ENCODE measurements at places on chromosomes 11 and 22.

DNA sequence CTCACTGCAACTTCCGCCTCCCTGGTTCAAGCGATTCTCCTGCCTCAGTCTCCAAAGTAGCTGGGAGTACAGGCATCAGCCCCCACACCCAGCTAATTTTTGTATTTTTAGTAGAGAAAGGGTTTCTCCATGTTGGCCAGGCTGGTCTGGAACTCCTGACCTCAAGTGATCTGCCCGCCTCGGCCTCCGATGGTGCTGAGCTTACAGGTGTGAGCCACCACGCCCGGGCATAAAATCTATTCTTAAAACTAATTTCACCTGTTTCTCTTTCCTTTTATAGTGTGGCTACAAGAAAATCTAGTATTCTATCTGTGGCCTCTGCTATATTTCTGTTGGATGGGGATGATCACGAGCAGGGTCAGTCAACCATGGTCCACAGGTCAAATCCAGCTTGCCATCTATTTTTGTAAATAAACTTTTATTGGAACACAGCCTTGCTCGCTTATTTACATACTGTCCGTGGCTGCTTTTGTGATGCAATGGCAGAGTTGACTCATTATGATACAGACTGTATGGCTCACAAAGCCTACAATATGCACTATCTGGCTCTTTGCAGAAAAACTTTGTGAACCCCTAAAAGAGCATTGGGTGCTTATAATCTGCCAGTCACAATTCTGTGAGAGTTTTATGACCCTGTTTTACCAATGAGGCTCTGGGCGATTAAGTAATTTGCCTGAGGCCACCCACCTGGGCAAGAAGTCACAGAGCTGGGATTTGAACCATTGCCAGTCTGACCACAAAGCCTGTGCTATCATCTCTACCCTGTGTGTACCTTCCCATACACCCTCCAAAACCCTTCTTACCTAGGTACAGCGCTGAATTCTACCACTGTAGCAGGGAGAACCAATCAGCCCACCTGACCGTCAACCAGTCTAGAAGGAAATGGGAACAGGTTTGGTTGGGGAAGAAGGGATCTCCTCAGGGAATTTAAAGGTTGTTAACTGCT lies 28.3 kb downstream of the SLC1A2 start:
- peak; percentile 53 for DNase-seq

DNA sequence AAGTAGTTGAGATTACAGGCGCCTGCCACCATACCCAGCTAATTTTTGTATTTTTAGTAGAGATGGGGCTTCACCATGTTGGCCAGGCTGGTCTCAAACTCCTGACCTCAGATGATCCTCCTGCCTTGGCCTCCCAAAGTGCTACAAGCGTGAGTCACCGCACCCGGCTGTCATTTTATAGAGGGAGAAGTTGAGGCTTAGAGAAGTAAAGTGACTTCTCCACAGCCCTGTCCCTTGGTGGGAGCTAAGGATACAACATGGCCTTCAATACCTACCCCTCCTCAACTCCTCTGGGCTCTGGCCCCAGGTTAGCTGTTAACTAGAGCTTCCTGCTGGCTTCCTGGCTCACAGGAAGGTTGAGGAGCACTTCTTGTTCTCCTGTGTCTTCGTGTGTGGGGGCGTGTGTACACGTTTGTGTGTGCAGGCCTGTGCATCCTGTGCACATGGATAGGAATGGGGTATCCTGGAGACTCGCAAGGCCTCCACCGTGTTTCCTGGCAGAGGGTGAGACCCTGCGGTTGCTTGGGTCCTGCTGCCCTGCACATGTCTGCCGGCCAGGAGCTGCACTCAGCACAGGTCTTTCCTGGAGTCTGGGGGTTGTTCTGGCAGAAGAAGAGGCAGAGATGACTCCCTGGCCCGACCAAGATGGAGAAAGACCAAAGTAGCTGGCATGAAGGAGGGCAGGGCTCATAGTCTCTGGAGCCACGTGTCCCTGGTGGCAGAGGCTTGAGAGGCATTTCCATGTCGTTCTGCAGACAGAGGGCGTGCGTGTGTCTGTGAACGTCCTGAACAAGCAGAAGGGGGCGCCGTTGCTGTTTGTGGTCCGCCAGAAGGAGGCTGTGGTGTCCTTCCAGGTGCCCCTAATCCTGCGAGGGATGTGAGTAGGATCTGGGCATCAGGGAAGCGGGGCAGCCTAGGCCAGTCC lies 2.4 kb downstream of the SIDT2 start:
- no peak for DNase-seq

DNA sequence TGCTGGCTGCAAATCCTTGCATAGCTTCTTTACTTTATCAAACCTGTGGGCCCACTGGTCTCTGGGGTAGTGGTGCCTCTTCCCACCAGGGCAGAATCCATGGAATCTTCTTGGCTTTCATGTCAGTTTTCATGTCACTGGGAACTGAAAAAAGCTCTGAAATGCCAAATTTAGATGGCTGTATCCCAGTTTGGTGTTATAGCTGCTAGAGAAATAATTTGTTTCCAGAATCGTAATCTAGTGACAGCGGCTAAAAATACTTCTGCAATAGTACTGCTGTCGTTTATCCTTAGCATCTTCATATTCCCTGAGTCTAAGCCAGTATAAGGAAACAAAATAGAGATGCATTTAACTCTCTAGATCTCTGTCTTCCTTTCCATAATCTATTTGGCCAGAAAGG lies 983.4 kb upstream of the FAT3 start:
- DNase-seq, result no peak

DNA sequence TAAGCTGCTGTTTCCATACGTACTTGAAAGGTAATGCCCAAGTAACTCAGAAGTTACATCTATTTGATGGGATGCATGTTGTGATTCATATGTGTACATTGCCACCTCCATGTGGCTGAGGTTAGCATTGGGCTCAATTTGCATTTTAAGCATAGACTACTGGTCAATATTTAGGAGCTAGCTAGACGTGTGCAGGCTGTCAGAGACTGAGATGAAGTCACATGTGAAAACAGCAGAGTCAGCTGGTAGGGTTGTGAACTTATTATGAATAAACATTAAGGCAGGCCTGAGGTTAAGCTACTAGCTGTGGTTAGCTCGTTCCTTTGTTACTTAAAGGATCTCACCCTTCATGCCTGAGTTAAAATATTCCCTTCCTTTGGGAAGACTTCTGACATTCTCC lies 114.5 kb upstream of the MTNR1B start:
- DNase-seq, result no peak

GRCh38 chr11:4890279-4890678 lies 8.6 kb downstream of the OR51T1 start:
- no peak for DNase-seq

DNA sequence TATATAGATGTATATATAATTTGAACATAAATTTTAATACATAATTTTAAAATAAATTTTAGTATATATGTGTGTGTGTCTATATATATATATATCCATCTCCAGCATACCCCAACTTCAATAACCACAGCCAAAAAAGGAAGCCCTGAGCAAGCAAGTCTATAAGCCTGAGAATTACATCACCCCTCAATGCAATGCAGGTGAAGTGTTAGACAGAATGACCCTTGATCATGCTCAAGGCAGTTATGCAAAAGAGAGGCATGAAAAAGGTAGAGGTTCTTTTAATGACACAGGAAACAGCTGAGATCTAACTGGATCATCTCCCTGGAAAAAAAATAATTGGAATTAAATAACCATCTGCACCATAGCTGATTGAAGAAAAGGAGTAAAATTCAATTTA lies 557.9 kb upstream of the ANO5 start:
- no peak for DNase-seq

GRCh38 chr22:35172442-35172841 lies 84.9 kb upstream of the HMGXB4 start:
- DNase-seq, result peak; percentile 32

- DNase-seq, result no peak
Measured at GRCh38 chr11:34501949-34502348, 11.6 kb downstream of the ELF5 start.

DNA sequence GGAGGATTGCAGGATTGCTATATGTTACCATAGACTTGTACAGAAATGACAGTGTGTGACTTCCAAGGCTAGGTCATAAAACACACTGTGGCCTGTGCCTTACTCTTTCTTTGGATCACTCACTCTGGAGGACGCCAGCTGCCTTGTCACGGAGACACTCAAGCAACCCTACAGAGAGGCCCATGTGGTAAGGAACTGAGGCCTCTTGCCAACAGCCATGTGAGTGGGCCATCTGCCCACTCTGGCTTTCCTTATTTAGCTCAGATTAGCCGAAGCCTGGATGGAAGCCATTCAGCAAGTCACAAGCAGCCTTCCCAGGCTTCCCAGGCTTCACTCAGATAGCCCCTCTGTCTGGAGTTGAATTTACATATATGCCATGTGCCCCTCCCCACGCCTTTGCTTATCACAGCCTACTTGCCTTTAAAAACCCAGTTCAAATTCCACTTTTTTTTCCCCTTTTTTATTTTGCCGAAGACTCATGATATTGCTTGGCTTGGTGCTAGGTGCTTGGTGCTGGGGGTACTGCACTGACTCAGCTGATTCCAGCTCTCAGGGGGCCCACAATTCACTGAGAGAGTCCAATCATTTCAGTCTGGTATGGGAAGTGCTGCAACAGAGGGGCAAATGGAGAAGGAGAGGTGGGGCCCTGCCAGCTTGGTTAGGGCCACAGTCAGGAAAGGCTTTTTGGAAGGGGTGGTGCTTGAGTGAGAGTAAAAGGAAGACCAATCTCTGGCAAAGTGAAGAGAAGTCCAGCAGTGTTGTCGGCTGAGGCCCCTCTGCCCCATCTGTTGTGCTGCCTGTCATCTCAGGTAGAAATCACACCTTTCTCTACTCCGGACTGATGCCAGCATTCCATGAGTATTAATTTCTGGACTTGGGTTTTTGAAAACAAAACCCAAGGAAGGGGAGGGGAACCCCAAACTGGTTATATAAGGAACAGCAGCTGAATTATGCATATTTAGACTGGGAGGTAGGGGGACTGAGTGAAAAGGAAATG lies 14.5 kb upstream of the P4HA3 start:
- no peak for DNase-seq

GRCh38 chr11:27390318-27391295 lies 27.6 kb upstream of the CCDC34 start:
- DNase-seq, result no peak

DNA sequence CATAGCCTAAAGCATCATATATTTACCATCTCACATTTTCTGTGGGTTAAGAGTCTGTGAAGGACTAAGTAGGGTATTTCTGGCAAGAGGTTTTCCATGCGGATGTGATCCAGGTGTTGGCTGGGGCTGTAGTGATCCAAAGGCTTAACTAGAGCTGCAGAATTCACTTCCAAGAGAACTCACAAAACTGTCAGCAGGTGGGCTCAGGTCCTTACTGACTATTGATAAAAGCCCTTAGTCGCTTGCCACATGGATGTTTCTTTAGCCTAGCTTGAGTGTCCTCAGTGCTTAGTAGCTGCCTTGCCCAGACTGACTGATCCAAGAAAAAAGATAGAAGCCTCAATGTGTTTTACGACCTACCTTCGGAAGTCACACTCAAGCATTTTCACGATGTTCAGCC lies 250.8 kb downstream of the CNTN5 start:
- no peak for DNase-seq

DNA sequence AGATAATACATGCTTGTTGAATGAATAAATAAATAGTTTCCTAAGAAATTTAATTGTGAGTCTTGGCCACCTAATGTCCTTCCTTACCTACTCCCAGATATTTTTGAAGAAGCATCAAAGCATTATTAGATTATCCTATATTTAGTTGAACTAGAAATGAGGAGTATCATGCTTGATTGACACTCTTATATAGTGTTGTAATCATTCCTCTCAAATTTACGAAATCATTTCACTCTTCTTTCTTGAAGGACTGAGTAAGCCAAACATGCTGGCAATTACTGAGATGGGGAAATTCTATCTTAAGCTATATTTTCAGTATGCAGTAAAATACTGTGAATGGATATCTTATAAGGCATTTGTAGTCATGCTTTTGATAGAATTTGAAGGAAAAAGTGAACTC lies 189.0 kb downstream of the LUZP2 start:
- no peak for DNase-seq

- DNase-seq, result no peak
Measured at GRCh38 chr22:35440129-35440528, 40.2 kb downstream of the MCM5 start.

DNA sequence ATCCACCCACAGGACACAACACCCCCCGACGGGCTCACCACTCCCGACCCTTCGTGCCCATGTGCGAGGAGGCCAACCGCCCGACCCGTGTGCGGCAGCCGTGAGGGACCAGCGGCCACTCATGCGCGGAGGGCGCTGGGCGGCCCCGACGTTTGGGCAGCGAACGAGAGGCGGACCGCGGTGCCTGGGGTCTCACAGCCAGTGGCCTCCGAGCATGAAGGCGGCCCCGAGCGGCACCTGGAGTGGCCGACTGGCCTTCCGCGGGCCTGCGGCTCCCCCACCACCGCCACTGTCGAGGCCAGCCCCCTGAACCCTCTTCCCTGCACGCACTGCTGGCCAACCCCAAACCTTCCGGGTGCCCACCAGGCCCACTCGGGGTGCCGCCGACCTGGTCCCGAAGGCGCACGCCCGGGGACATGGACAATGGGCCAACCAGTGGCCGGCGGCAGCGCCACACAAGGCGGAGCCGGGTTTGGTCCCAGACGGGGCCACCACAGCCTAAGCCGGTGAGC lies 4274.9 kb upstream of the OR11H1 start:
- DNase-seq, result no peak

- DNase-seq, result no peak
Measured at GRCh38 chr22:39300186-39300830, 19.1 kb downstream of the RPL3 start.

GRCh38 chr11:112871909-112872500 lies 89.2 kb upstream of the NCAM1 start:
- DNase-seq, result no peak

GRCh38 chr11:128310676-128311445 lies 276.5 kb downstream of the ETS1 start:
- DNase-seq, result no peak

DNA sequence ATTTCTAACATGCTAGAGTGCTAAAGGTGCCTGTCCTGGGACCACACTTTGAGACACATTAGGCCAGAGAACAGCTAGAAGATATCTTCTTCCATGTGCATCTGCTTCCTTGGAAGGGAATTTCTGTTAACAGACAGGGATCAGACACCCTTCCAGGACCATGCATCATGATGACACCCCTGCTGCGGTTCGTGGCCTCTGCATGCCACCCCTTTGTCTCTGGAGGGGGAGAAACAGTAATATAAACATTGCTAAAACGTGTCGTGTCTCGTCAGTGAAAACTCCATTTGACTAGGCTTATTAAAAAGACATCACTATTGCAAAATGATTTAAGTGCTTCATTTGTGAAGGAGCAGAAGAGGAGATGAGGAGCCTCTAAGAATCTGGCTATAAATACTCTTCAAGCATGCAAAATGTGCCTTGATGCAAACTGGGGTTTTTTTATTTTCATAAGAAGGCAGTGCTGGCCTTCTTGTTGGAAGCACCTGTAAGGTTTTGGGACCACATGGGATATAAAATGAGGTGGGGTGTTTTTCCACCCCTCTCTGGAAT lies 141.6 kb downstream of the MYO18B start:
- DNase-seq, result no peak

Data from NCI-H748 treated with DMSO at 0.1 percent for 48 hours (cell line).